ENCODE measurements at places on chromosomes 5 and 9.

DNA sequence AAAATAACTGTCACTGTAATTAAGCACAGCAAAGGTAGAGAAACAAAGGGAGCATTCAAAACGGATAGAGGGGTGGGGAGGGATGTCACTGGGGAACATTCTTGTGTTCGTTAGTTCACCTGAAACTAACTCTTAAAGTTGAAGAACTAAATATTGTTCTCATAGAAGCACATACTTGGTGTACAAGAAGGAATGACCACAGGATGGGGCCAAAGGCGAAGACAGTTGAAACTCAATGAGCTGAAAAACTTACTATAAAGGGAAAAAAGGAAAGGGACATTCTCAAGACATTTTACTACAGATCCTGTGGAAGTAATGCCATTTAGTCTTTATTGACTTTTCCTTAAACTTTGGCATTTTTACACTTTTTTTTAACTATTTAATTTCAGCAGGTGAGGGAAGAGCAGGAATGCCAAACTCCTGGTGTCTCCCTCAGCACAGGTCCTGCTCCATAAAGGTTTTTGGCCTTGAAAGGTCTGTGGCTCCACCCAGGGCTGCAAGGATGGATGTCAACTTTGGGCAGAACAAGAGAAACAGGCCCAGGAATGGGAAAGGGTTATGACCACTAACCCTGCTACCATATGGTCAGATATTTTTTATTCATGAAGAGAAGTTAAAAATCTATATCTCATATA is 197.6 kb upstream of the RASA1 start:
- no peak for DNase-seq

GRCh38 chr5:11046160-11046559 is 285.1 kb upstream of the DAP start:
- no peak for DNase-seq

GRCh38 chr5:64811050-64811640 is 42.4 kb downstream of the CWC27 start:
- no peak for DNase-seq

DNA sequence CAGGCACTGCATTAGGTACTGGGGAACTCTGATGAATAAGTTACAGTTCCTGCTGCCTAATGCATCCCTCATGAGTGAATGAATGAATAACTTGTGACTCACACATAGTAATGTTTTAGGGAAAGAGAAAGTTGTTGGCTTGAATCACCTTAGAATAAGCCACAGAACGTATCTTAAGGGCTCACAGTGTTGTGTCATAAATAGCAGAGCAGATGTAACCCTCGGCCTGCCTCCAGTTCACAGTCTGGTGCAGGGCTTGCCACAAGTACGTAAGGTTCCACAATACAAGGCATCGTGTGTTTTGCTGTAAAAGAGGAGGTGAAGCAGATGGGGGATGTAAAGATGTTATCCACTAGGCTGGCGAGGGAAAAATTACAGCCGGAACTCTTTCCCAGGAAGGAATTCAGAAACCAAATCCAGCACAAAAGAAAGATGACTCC is 218.7 kb downstream of the TRPM3 start:
- DNase-seq, result no peak

DNA sequence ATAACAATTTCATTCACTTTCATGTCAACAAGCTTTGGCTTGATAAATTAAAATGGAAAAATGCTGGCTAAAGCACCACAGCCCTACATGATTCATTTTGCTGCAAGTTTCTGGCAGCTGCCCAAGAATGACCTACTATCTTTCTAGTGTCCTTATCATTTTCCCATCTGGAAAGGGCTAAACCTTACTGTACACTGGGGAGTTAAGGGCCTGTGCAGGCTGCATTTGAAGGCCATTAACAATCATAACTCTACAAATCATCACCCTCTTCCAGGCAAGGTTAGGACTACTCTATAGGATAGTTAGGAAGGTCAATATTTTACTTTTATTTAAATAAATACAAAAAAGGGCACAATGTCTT is 579.7 kb upstream of the ZNF608 start:
- DNase-seq, result no peak

DNA sequence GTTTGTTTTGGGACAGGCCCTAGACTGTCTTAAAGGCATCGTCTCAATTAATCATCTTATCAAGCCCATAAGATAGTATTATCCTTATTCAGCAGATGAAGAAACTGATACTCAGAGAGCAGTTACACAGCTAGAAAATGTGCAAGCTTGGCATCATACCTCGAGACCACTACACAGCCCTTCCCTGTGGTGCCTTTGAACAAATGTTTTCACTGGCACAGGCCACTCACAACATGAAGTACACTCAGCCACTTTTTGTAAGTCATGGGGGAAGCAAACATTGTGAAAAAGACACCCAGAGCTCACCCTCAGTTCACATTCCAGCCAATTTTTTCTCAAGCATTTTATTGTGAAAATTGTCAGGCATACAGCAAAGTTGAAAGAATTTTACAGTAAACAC is 122.5 kb downstream of the WDR41 start:
- DNase-seq, result no peak

DNA sequence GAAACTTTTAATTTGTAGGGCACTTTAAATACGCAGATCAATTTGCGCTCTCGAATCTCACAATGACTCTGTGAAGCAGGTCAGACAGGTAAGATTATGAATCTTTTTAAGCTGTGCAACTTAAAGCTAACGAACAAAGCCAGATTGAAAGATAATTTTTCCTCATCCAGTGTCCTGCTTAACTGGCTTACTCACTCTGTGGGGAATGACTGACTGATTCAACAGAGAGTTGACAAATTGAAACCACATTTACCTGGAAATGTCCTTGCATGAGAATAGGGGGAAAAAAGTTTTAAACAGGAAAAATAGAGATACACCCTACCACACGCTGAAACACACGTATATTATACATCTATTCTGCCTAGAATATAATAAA is 187.9 kb downstream of the MAN2A1 start:
- no peak for DNase-seq

GRCh38 chr5:145983446-145983845 is 47.1 kb downstream of the SH3RF2 start:
- no peak for DNase-seq

GRCh38 chr5:103800741-103801495 is 238.3 kb upstream of the NUDT12 start:
- DNase-seq, result no peak

- DNase-seq, result no peak
Measured at GRCh38 chr9:19623941-19624340, 164.9 kb downstream of the SLC24A2 start.

- no peak for DNase-seq
Measured at GRCh38 chr9:135990468-135991429, 29.6 kb upstream of the UBAC1 start.

DNA sequence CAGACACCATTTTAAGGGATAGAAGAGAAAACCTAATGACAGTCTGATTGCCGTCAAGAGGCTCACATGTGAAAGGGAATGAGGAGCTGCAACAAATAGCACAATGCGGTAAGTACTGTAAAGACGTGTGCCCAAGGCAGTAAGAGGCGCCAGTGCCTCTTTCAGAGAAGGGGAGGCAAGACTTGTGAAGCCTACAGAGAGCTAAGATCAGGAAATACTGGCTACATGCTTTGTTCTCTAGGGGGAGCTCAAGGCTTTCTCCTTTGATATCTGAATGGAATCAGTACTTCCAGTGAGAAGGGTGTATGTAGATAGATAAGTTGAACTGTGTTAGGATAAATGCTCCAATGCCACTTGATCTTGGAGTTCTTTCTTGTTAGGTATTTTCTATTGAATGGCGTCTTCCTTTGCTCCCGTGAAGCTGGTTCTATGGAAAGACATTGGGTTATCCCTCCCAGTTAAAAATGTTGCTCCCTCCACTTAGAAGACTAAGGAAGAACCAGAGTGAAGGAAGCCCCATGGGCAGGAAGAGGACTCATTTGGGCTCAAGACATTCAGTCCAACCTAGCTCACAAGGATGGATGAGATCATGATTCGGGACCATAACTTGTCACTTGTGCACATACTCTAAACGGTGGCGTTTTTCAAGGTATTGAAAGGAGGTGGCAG is 23.5 kb upstream of the ALDOB start:
- DNase-seq, result no peak

- DNase-seq, result no peak
Measured at GRCh38 chr5:173884402-173885053, 3.6 kb upstream of the CPEB4 start.

Data from stimulated activated CD8-positive, alpha-beta memory T cell treated with anti-CD3 and anti-CD28 coated beads, Interleukin-7, amount 100 ng/mL, for 1 hour (primary cell).